ENCODE measurements at places on chromosomes 2 and 18. TPM values are rescaled to one million over a fixed set of nuclear protein-coding genes. Genes with fewer than 3 reads are reported as not detected.

DNA sequence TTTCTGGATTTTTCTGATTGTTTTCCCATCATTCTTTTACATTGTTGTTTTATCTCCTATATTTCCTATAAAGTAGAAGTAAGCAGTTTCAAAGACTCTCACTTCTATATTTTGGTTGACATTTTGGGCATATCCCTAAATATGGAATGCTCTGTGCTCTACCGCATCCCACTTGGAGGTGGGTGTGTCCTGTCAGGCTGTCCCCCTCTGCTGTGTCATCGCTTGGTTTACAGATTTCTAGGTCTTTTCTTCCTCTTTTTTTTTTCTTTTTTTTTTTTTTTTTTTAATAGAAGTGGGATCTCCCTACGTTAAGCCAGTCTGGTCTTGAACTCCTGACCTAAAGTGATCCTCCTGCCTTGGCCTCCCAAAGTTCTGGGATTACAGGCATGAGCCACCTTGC, 13.3 kb downstream of the DGKD start:
- no peak for DNase-seq

GRCh38 chr2:236728916-236729670, 159.5 kb downstream of the ACKR3 start:
- no peak for DNase-seq

Gene FTCDNL1
- 1.1 TPM for polyA plus RNA-seq

Gene TBR1
- not detected for polyA plus RNA-seq

DNA sequence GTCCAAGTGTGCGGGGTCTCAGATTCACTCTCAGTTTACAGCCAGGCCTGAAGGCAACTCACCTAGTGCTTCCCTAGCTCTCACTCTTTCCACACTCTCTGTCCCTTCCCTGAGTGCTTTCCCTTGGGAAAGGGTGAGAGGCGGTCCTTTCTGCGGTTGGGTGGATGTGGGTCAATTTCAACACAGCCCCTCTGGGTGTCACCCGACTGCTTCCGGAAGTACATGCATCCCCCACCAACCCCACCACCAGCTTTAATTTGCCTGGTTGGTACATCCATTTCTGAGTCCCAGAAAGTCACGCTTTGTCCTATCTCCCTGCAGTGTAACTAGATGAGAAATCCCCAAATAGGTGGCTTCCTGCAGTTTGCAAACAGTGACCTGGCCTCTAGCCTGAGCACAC, 307.3 kb upstream of the MEIS1 start:
- no peak for DNase-seq

DNA sequence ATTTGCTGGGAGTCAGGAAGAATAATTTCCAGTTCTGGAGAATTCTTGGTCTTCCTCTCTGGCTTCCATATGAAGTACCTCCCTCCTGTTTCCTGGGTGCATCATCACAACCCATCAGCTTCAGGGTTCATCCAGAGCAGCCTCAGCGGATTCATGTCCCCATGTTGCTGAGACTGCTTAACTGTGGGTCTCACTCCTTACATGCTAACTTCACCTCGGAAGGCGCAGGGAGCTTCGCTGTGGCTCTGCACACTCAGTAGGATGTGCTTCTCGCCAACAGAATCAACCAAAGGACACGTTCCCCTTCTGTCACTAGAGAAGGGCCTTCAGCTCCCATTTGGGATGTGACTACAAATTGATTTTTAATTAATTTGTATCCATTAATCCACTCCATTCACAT, 24.2 kb downstream of the FBLN7 start:
- no peak for DNase-seq

Gene DOK6
- 18.5 TPM for polyA plus RNA-seq

- DNase-seq, result no peak
Measured at GRCh38 chr2:96256611-96257113, 9.1 kb downstream of the TMEM127 start.

Gene ITGB6
- polyA plus RNA-seq, result 16.8 TPM

DNA sequence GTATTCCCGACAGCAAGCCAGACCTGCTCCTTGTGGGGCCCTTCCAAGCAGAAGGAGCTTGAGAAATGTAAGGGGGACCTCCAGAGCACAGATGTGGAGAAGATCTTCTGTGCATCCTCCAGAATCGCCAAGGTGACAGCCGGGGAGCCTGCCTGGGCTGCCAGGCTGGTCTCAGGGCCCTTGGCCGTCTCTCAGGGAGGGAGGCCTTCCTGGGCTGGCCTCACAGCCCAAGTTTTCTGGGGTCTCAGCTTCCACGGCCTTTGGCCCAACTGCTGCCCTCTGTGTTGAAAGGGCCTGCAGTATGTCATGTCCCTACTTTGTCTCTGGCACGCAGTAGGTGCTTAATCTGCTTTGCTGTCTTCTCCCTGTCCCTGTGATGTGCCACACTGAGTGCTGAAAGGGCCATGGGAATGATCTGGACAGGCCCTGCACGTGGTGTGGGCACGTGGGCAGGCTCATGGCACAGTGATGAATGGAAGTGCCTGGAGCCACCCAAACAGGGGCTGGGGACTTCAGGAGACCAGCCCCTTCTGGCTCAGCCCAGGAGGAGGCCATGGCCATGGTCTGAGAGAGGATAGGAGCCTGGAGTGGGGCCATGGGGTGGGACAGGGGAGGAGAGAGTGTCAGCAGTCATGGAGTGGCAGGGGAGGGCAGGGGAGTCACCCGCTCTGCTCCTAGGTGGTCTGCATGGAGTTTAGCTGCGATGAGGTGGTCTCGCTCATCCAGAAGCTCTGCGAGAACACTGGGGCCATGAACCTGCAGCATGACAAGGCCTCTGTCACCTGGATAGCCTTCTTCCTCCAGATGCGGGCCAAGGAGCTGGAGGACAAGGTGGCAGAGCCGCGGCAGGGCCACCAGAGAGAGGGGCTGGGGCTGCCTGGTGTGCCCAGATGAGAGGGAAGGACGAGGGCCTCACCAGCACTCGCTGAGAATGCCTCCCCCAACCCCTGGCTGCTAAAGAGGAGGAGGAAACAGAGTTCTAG, 35.4 kb downstream of the HJURP start:
- no peak for DNase-seq

Gene TUBA4B
- 0.90 TPM for polyA plus RNA-seq

Data from right renal pelvis (tissue), 4 donors.